ENCODE measurements at places on chromosomes 7 and 10.

DNA sequence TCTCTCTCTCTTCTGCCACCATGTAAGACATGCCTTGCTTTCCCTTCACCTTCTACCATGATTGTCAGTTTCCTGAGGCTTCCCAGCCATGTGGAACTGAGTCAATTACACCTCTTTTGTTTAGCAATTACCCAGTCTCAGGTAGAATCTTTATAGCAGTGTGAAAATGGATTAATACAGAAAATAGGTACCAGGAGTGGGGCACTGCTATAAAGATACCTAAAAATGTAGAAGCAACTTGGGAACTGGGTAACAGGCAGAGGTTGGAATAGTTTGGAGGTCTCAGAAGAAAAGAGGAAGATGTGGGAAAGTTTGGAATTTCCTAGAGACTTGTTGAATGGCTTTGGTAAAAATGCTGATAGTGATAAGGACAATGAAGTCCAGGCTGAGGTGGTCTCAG lies 15.6 kb downstream of the GALNTL5 start:
- DNase-seq = no peak

DNA sequence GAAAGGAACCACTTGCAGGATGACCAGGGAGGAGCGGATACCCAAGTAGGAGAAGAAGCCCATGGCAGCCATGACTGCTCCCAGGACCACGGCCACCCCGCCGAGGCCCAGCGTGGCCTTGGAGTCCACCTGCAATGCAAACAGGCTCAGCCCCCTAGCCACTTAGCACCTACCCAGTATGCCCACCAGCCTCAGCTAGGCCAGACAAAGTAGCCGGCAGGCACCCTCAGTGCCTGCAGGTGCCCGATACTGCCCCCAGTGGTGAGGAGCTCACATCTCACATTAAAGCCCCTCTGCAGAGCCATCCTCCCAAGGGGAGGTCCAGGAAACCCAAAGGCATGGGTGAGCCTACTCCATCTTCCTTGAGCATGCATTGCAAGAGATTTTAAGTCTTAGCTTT lies 6.6 kb downstream of the NPC1L1 start:
- DNase-seq = peak; percentile 51

- no peak for DNase-seq
Observed at GRCh38 chr10:98488669-98489430, 42.1 kb upstream of the HPS1 start.

GRCh38 chr10:33229949-33230267 lies 104.6 kb downstream of the NRP1 start:
- peak; percentile 36 for DNase-seq

DNA sequence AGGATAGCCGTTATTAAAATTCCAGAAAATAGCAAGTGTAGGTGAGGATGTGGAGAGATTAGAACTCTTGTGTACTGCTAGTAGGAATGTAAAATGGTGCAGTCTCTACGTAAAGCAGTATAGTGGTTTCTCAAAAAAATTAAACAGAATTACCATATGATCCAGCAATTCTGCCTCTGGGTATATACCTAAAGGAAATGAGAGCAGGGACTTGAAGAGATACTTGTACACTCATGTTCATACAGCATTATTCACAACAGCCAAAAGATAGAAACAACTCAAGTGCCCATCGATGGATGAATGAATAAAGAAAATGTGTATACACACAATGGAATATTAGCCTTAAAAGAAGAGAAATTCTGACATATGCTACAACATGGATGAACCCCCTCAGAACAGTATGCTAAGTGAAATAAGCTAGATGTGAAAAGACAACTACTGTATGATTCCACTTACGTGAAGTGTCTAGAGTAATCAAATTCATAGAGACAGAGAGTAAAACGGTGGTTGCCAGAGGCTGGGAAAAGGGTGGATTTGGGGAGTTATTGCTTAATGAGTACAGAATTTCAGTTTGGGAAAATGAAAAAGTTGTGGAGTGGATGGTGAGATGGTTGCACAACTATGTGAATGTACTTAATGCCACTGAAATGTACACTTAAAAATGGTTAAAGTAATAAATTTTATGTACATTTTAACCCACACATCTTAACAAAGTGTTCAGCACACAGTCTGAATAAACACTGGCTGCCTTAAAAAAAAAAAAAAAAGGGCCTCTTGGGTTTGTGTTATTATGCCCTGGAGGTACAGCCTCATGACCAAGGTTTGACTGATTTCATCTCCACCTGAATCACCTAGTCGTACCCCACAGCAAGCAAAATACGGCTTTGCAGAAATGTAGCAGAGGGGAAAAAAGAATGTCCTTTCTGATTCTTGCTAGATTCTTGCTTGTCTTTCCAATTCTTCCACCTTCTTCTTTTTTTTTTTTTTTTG lies 26.2 kb downstream of the BUB3 start:
- no peak for DNase-seq

Measured in EL (cell line).